CD4-positive, alpha-beta T cell treated with Interleukin-2 at 100 ng/mL for 4 hours (primary cell): ENCODE measurements at places on chromosomes 7 and 10.

DNA sequence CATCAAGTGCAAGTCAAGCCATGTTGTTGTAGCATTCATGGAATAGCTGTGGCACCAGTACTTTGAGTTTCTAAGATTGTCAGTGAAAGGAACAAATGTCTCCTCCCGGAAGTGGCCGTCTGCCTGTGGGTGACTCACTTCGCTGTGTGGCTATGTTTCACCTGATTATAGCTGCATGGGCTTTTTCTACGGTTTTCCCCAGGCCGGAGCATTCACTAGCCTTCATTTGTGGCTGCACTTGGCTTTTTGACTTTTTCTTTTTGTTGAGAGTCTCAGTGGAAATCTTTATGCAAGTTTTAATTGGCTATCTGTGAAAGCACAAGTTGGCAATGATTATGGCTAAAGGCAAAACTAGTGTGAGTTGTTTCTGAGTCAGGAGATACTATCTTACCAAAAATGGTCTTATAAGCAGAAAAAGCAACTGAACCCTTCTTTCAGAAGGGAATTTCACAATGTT, 35.0 kb downstream of the SRI start:
- no peak for DNase-seq

DNA sequence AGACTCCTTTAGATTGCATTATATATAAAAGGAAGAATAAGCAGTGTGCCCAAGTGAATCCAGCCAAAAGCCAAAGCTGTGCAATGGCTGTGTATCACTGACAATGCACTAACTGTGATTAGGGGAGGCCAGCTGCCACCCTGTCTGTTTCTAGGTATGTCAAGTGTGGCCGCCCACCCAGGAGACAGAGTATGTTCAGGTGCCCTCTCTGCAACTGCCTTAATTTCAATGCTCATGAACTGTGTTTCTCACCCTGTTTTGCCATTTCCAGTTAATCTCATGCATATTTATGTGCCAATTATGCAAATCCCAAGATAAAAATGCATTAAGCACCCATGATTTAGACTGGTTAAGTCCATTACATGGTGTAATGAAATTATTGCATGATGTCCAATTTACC, 159.4 kb downstream of the FRMD4A start:
- no peak for DNase-seq

DNA sequence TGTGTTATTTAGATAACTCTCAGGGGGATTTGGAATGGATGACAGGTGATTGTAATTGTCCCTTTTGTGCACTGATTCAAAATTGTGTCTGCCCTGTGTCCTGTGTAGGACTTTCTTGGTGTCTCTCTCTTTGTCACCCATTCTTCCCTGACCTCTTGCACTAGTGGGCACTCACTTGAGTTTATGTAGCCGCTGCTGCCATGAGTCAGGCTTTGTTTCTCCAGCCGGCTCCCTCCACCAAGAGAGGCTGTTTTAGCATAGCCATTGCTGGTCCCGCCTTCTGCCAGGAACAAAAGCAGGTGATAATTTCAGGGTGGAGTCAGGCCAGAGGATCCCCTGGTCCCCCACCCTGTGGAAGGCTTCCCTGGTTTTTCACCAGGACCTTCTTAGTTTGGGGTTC, 8.4 kb downstream of the COL17A1 start:
- no peak for DNase-seq

DNA sequence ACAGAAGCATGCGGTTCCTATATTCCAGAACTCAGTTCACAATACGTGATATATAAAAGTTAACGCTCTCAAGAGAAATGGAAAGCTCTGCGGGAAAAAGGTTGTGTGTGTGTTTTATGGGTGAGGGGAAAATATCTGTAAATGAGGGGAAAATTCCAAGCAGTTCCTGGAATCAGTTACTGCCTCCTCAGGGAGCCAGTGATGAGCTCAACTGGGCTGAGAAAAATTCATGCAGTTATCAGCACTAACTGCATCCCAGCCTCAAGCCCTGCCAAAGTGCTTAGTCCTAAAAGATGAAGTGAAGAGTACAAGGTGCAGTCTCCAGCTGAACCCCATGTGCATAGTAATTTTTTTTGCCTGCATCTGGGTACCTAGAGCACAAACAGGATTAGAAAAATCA, 191.9 kb downstream of the CDK14 start:
- DNase-seq: no peak

GRCh38 chr10:70191972-70192305, 21.6 kb upstream of the SAR1A start:
- no peak for DNase-seq

- no peak for DNase-seq
Observed at GRCh38 chr10:31829776-31830175, 98.9 kb downstream of the ARHGAP12 start.

DNA sequence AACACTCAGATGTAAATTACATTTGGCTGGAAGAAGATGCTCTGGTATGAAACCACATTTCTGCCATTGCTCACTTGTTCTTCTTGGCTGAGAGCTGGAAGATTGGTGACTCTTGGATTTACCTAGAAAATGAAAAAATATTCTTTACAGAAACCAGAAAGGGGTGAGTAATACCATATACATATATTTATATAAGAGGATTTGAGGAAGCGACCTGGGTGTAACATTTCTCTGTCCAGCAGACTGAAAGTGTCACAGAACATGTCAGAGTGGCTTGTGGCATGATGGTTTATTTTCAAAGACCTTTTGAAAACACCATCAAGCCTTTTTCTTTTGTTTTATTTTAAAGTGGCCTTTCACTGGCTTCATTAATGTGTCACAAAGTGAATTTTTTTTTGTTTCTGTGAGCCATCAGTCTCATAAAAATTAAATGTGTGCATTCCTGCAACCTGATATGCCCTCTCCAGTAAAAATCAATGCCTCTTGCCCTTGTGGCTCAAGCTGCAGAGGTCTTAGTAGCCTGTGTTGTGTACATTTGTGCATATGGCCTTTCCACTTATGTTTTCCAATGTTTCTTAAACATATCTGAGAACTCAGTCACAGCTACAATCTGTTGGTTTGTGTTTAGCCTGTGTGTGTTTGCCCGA, 23.5 kb downstream of the CREB5 start:
- no peak for DNase-seq

DNA sequence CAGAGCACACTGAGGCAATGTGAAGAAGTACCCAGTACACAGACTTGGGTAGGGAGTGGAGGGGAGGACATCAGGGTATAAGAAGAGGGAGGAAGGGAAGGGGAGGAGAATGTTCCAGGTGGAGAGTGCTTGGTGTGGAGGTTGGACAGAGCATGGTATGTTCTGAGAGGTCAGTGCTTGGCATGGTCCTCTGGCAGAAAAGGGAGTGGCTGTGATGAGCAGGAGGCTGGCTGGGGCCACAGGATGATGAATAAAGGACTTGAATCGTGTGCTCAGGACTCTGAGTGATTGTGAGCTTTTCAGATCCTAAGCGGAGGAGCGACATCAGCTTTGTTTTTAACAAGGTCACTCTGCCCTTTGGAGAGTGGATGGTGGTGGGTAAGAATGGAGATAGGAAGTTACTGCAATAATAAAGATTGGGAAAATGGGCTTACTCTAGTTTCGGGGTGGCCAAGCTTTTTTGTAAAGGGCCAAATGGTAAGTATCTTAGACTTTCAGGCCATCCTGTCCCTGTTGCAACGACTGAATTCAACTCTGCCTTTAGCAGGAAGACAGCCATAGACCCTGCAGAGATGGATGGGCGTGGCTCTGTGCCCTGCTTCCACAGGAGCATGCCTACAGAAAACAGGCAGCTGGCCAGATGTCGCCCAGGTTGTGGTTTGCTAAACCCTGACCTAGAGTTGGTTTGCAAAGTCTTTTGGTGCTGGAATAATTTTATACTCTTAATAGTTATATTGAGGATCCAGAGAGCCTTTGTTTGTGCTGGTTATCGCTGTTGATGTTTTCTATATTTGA, 8.4 kb downstream of the PPP2R2D start:
- no peak for DNase-seq

GRCh38 chr10:106515206-106515790, 649.2 kb downstream of the SORCS1 start:
- DNase-seq: no peak

DNA sequence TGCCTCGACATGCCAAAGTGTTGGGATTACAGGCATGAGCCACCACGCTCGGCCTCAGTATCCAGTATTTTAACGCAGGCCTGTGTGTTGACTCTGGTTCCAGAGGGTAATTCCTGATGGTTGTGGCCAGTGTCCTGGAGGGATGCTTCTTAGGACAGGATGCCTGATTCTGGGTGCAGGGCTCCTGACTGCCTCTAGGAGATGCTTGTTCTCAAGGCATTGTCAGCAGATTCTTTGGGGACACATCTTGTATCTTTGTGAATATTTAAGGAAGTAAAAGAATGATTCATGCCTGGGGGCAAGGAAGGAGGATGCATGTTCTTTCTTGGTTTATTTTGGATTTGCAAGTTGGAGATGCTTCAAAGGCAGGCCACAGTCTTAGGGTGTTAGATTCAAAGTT, 2.2 kb downstream of the ZDHHC4 start:
- DNase-seq: no peak

GRCh38 chr10:95309958-95310357, 19.2 kb upstream of the PDLIM1 start:
- no peak for DNase-seq

DNA sequence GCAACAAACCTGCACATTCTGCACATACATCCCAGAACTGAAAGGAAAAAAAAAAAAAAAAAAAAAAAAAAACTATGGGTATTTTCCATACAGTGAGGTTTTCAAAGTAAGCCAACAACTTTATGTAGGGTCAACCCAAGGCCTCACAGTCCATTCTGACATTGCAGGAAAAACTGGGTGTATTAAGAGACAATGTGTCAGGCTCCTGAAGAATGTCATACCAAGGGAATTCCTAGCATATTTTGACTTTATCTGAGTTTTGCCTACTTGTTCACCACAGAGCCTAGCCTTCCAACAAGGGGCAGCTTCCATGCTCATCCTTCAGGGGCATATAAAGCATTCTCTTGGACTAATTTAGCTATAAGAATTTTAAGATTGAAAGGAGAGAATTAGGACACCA, 368.9 kb downstream of the PLXDC2 start:
- DNase-seq: no peak

DNA sequence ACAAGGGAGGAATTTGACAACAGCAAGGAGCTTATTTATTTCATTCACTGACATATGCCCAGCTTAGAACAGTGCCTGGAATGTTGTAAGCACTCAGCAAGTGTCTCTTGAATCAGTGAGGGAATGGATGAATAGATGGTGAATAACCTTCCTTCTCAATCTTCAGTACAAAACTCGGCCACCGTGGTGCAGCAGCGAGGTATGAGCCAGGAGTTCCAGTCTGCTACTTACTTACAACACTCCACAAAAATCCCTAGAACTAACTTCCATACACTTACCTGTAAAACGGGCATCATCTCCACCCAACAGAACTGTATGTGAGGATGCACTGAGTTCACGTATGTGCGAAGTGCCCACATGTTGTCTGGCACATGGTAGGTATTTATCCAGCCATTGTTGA, 237.4 kb downstream of the WDR11 start:
- no peak for DNase-seq

DNA sequence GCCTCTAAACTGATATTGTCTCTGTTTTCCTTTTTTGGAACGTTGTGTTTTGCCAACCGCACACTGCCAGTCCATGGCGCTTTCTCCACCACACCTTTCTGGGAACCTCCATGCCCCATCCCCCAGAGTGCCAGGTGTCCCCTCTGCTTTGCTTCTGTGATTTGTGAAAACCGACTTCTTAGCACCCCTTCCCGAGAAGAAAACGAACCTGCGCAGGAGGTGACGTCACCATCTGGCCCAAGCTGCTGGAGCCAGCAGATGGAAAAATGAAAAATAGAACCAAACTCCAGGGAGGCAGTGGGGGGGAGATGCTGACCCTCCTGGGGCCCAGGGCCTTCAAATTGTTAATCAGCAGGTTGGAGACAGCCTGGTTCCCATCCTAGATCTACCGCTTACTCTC, 103.8 kb downstream of the HTR5A start:
- no peak for DNase-seq

DNA sequence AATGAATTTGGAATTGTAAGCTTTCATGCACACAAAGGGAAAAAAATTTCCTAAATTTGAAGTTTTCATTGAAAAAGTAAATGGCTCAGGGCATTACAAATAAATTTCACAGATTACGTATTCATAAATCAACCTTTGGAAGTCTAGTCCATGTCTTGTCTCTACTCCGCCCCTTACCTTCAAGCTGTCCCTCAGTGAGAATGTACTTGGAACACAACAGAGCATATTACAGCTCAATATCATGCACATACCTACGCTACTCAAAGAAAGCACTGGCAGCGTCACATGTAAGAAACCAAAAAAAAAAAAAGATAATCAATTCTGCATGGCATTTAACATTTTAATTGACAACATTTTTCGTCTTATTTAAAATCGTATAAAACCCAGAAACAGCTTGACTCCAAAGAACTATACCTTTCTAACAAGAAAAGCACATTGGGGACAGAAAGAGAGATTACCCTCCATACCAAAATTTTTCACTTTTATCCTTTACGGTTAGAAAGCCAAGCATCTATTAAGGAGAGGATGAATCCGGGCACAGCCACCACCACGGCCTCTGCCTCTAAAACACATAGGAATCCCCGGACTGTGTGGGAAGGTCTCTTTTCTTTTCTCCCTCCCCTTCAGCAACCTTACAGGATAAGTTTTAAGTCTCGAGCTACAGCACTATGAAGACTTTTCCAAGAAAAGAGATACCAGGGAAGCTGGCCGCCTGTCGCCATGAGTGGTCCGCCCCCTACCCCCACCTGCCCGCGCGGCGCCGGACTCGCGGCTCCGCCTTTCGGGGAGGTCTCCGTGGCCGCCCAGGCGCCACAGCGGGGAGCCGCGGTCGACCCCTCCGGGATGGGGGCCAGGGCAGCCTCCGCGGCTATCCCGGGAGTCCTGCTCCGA, 1.1 kb downstream of the JMJD1C start:
- DNase-seq: no peak

GRCh38 chr10:50219646-50220045, 31.7 kb downstream of the ASAH2 start:
- DNase-seq: no peak

DNA sequence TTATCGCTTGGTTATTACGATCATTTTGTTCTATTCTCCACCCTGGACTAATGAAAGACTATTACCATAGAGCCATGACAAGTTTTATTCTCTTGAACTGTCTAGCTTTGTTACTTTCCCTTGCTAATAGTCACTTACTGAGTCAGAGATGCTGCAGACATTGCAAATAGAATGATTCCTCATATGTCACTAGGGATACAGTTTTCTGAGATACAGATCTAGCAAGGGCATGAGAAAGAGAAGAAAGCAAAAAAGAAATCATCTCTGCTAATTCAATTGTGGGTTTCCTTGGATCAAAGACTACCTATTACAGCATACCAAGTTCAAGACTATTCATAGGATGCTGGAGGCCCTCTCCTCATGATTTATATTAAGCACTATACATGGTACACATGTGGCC, 204.3 kb downstream of the MBL2 start:
- no peak for DNase-seq

DNA sequence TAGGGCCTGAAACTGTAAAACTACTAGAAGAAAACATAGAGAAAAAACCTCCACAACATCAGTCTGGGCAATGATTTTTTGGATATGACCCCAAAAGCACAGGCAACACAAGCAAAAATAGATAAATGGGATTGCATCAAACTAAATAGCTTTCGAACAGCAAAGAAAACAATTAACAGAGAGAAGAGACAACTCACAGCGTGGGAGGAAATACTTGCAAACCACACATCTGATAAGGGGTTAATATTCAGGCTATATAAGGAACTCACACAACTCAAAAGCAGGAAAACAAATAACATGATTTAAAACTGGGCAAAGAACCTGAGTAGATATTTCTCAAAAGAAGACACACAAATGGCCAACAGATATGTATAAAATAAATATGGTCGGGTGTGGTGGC, 7.7 kb upstream of the GSTK1 start:
- DNase-seq: no peak

GRCh38 chr7:137846827-137847567, at the start of gene DGKI:
Gene DGKI, minus strand, starts transcription at chr7:137846974.
- DNase-seq: no peak
